ENCODE measurements at places on chromosomes 4 and X.

DNA sequence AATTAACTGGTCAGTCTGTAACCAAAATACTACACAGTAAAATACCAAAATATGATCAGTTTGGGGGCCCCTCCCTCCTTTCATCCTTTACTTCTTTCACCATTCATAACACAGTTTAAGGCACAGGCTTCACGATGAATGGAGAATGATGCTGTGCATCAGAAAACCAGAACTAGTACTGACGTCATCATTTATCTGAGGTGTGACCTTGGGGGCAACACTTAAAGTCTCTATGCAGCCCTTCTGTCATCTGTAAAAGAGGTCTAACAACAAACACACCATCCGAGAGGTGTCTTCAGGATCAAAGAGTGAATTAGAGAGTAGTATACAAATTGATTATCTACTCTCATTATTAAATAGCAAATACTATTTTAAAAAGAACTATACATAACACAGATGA lies 135.4 kb downstream of the SH3KBP1 start:
- DNase-seq: no peak

DNA sequence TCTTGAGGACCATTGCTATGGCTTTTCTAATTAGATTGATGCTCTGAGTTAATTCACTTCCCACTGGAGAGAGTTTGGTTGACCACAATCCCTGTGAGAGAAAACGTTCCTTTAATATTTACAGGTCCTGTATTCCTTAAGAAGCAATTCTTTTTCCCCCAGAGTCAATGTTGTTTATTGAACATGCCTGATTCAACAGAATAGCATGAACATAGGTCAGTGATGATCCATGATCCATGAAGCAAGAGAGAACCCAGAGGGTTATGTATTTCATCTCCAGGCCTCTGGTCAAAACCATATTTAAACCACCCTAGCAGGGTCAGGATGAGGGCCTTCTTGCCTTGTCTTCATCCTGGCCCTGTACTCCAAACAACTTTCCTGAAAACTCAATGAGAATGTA lies 39.4 kb upstream of the EFHC2 start:
- DNase-seq: no peak

GRCh38 chr4:13541176-13541604 lies 3.1 kb downstream of the NKX3-2 start:
- DNase-seq: no peak

GRCh38 chrX:72314881-72315280 lies 9.2 kb upstream of the CITED1 start:
- DNase-seq: no peak

GRCh38 chr4:26984896-26985295 lies 124.3 kb downstream of the STIM2 start:
- no peak for DNase-seq

- no peak for DNase-seq
Measured at GRCh38 chr4:10577018-10577417, 107.5 kb downstream of the CLNK start.

GRCh38 chrX:49725401-49725800 lies 29.6 kb upstream of the PAGE1 start:
- no peak for DNase-seq

- DNase-seq: no peak
Measured at GRCh38 chr4:77773101-77773500, 46.1 kb downstream of the CNOT6L start.

DNA sequence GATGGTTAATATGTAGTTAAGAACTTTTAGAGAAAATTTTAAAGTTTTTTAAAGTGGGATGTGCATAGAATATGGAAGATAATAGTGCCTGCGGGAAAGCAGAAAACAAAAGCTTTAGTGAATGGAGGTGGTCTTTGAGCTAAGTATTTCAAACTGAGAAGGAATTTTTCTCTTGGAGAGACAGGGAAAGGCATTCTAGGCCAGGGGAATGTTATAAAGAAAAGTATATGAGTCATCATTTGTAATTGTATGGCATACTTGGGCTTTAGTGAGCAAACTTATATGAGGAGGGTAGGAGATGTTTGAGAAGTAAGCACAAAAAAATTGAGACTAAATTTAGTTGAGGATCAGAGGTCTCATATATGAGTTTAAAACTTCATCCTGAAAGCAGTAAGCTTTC lies 467.0 kb downstream of the PPARGC1A start:
- DNase-seq: no peak

All from hematopoietic multipotent progenitor cell treated with erythropoietin and hydrocortisone succinate and interleukin-3 and kit ligand, for 15 days (in vitro differentiated cells).